ENCODE measurements at places on chromosomes 12 and 14. TPM values are rescaled to one million over a fixed set of nuclear protein-coding genes. Genes with fewer than 3 reads are reported as not detected.

The KRT8 gene
- 0.39 TPM for total RNA-seq

The AMN gene
- total RNA-seq = 0.32 TPM

The GLIPR1L2 gene
- total RNA-seq = 0.09 TPM

The ADAMTS20 gene
- not detected for total RNA-seq

The DLK1 gene
- total RNA-seq = not detected

The GUCY2C gene
- total RNA-seq = not detected

The VSIG10 gene
- 5.7 TPM for total RNA-seq

The SSPN gene
- not detected for total RNA-seq

The GRIP1 gene
- not detected for total RNA-seq

The TSPAN19 gene
- not detected for total RNA-seq

The SOAT2 gene
- total RNA-seq = 0.45 TPM

The KMT2D gene
- 106 TPM for total RNA-seq

The PAWR gene
- total RNA-seq = 3.5 TPM
